ENCODE measurements at places on chromosomes 12 and 14.

DNA sequence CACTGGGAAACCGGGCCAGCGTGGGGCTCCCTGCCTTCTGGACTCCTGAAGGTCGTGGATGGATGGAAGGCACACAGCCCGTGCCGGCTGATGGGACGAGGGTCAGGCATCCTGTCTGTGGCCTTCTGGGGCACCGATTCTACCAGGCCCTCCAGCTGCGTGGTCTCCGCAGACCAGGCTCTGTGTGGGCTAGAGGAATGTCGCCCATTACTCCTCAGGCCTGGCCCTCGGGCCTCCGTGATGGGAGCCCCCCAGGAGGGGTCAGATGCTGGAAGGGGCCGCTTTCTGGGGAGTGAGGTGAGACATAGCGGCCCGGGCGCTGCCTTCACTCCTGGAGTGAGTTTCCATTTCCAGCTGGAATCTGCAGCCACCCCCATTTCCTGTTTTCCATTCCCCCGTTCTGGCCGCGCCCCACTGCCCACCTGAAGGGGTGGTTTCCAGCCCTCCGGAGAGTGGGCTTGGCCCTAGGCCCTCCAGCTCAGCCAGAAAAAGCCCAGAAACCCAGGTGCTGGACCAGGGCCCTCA, 26.9 kb downstream of the HIP1R start:
- H3K27ac ChIP-seq, result no peak overlapping the region
- H3K4me3 ChIP-seq, result no peak overlapping the region
- H3K36me3 ChIP-seq, result no peaks in the 10 kb centered on the region
- no peaks in the 10 kb centered on the region for H3K4me1 ChIP-seq
- no peak for DNase-seq

DNA sequence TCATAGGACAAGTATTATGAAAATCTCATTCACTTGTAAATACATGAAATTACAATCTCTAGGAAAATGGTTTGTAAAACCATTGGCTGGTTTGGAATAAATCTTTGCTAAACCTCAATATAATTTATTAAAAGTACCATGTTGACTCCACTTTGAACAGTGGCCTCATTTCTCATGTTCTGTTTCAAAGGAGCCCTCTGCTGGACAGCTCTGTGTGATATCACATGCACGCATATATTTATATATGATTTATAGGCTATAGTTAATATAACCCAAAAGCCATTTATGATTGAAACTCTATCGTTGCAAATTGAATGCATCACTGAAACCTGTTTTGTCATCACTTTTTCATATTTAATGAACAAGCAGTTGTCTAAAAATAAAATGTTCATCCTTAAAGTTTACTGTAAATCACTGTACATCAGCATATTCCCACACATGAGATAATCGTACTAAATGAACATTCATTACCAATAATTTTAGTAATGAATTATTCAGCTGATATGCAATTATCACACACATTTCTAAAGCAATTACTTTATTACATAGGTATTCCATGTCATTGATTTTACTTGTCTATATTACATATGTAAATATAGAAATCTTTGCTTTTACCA, 493.8 kb downstream of the NPAS3 start:
- no peak for DNase-seq
- no peaks in the 10 kb centered on the region for H3K36me3 ChIP-seq
- no peak overlapping the region for H3K27ac ChIP-seq
- no peak overlapping the region for H3K4me3 ChIP-seq
- H3K27me3 ChIP-seq, result no peaks in the 10 kb centered on the region

DNA sequence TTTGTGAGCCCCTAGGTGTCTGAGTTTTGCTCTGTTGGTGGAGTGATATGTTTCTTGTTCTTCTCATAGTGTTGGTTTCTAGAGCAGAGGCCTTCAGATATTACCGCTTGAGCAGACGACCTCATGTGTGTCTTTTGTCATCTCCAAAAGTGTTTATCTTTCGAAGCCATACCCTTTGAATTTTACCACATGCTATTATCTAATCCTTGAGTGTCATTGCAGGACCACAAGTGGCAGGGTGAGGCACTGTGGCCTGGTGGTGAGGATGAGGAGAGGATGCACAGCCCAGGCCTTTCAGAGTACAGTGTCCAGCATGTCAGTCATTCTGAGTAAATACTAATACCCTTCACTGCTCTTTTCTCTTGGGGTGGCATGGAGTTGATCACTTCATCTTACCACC, 57.2 kb upstream of the CISTR start:
- no peak overlapping the region for H3K27ac ChIP-seq
- peaks cover 32% of the 10 kb centered on the region for H3K27me3 ChIP-seq
- H3K36me3 ChIP-seq, result no peaks in the 10 kb centered on the region
- no peak for DNase-seq
- no peaks in the 10 kb centered on the region for H3K4me1 ChIP-seq

- DNase-seq, result peak; percentile 88
- peak overlapping the region; percentile 41 for H3K4me3 ChIP-seq
- H3K36me3 ChIP-seq, result peaks cover 4% of the 10 kb centered on the region
Observed at GRCh38 chr12:31736472-31736871, 7.7 kb upstream of the AMN1 start.

GRCh38 chr12:27772328-27773049, 7.5 kb upstream of the KLHL42 start:
- H3K4me1 ChIP-seq, result no peaks in the 10 kb centered on the region
- no peak for DNase-seq
- peaks cover 1% of the 10 kb centered on the region for H3K27me3 ChIP-seq
- no peak overlapping the region for H3K4me3 ChIP-seq
- no peaks in the 10 kb centered on the region for H3K36me3 ChIP-seq
- no peak overlapping the region for H3K27ac ChIP-seq

Measured in naive thymus-derived CD8-positive, alpha-beta T cell (primary cell).